Effector memory CD4-positive, alpha-beta T cell (primary cell): ENCODE measurements at places on chromosomes 4 and X.

- no peak for DNase-seq
These were observed 91.6 kb downstream of the ANXA10 start for GRCh38 chr4:168183717-168184571.

DNA sequence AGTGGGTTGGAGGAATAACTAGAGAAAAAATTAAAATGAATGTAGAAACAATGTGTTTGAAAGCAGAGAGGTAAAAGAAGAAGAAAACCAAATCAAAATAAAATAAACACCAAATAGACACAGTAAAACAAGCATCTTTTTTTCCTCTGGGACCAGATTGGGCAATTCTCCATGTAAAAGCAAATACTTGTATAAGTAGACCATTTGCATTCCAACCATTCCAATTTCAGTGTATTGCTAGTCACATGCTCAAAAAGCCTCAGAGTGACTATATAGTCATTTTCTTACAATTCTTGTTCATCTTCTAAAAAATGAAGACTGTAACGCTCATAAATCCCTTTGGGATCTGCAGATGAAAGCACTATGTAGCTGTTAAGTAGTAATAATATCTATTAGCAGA is 969.5 kb downstream of the PCDH18 start:
- no peak for DNase-seq

DNA sequence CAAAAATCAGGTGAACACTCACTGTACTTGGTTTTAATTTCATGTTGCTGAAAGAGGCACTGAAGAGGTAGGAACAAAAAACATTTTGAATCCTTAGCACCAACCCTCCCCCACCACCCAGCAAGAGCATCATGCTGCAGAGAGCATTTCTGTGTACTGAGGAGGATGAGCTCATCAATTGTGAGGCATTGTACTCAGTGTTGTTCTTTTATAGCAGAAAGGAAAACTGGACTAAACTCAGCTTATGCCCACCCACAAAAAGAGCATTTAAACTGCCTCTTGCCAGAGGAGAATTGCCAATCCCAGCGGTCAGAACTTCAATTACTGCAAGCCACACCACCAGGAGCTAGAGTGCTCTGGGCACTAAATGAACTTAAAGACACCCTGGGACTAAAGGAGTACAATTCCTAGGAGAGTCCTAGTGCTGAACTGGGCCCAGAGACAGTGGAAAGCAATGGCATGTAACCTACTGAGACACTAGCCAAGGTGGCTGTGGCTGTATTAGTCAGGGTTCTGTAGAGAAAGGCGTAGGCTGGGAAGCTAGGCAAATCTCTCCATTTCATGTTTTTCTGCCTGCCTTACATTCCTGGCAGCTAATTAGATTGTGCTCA is 280.7 kb upstream of the KLHL4 start:
- DNase-seq, result no peak

DNA sequence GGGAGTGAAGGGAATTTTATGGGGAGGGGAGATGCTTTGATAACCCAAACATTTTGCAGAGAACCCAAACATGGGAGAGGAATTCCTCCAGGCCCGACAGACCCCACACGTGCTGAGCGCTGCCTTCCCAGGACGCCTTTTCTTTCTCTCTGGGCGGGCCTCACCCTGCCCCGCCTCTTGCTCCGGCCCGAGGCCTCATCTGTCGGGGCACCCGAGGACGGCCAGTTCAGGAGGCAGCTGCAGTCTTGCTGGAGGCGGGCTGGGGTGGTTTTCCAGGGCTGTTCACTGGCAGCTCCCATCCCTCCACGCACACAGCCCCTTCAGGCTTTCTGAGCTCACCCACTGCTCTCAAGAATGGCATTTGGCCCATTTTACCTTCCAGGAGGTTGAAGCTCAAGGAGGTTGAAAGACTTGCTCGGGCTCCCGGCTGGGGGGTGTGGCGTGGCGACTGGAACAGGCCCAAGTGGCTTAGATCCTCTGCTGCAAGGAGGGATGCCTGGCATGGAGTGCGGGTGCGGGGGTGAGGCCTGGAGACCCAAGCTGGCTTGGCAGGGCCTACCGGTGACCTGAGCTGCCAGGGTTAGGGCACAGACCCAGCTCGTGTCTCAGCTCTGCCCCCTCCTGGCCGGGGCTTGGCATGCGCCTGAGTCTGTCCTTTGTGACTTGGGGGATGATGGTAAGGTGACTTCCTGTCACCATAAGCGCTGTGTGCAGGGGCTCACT is 99.2 kb downstream of the PSAPL1 start:
- DNase-seq, result no peak

- no peak for DNase-seq
These were observed 241.0 kb downstream of the SLC39A8 start for GRCh38 chr4:102104278-102104677.

DNA sequence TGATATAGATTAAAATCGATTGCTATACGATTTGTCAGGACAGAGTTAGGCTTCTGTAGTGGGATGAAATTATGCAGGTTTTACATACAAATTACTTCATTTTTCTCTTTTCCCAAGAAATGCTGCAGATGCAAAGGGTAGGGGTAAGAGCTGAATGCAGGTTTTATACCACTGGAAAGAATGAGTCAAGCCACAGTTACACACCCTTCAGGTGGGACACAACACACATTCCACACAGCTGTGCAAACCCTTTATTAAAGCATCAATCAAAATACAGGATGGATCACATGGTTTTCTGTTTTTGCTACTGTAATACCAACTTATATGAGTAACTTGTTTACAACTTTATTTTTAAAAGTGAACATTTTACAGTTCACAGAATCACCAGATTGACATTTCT is 39.8 kb downstream of the MFAP3L start:
- no peak for DNase-seq

GRCh38 chr4:128521648-128522111 is 234.1 kb upstream of the PGRMC2 start:
- no peak for DNase-seq

DNA sequence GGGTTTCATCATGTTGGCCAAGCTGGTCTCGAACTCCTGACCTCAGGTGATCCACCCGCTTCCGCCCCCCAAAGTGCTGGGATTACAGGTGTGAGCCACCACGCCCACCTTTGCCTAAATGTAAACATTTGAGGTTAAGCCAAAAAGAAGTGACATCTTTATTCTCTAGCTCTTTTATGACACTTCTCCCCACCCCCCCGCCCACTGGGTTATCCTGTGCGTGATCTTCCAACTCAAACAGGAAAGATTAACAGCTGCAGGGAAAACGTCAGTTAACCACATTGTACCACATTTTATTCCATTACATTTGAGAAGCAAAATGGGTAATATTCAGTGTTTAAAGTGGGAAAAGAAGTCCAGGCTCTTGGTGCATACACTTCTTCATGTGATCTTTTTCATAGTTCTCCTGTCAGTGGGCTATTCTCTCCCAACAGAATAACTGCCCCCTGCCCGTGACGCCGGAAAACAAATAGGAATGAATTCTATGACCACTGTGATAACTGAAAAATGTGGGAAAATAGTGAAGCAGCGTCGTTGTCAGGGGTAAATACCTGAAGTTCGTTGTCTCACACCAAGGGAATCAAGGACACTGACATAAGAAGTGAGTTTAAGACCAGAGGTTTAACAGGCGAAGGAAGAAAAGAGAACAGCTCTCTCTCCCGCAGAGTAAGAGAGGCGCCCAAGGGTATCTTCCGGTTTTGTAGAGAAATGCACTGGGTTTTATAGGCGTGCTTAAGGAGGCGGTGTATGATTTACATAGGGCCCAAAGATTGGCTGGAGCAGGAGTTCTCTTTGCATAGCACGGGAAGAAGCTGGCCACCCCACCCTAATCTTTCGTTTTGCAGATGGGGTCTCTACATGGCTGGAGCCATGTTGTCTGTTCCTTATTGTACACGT is 9.7 kb upstream of the SRD5A3 start:
- DNase-seq, result no peak

GRCh38 chr4:2837904-2838496 is 5.6 kb upstream of the ADD1 start:
- peak; percentile 61 for DNase-seq

DNA sequence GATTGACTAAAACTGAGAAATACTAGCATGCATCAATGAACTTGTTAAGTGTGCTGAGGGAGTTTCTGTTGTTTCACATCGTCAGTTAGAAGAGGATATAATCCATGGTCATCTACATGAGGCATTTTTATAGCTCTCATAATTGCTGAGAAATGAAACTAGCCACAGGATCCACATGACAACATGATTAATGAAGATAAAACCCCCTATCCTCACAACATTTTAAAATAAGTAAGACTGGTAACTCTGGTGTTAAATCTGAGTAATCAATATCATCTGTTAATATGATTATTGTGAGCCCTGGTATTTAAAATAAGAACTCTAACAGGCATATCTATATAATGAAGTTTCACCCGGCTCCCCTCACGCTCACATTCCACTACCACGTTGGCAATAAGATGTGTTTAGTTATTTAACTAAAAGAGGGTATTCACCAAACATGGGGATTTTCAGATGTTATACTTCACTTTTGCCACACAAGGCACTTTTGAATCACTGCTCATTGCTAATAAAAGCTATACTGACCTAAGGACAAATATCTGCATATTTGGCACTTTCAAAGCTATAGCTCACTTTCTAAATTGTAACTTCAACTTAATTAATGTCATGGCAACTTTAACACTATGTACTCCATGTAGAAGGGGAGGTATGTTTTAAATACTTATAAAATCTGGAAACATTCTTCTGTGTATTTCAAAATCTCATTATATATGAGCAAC is 6.7 kb downstream of the UNC5C start:
- DNase-seq, result no peak

- DNase-seq, result no peak
These were observed 81.4 kb downstream of the RBM47 start for GRCh38 chr4:40548256-40548655.

DNA sequence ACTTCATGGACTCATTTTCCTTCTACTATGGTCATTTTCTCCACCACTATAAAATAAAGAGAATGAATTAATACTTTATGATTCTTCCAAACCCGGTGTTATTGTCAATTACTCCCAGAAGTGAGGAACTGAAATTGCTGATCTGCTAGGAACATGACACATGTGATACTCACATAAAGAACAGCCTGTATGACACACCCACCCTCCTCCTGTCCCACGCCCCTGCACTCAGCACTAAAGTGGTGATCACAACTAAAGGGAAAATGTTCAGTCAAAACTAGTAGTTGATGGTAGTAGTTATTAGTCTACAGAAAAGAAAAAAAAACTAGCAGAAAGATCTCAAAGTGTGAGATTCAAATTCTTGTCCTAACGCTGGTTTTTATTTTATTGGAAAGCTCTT is 1508.3 kb downstream of the RAPGEF2 start:
- no peak for DNase-seq

GRCh38 chr4:122450847-122451246 is 5.7 kb downstream of the IL2 start:
- no peak for DNase-seq

GRCh38 chrX:71482228-71482958 is 50.5 kb upstream of the OGT start:
- no peak for DNase-seq

DNA sequence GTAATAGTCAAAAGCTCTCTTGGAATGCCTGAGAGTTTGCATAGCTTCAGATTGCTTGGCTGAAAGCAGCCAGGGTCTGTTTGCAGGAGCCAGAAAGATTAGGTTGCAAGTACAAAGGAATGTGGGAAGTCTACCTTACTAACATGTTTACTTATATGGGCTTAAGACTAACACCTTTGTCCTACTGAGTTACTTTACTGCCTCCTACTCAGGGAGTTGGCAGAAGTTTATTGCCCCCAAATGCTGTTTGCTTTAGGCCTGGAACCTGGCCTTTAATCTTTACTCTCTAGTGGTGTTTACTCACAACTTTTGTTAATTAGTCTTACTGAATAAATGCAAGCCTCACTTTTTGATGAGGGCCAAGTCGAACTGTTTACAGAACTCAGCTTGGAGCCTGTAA is 219.4 kb upstream of the ZC4H2 start:
- no peak for DNase-seq

DNA sequence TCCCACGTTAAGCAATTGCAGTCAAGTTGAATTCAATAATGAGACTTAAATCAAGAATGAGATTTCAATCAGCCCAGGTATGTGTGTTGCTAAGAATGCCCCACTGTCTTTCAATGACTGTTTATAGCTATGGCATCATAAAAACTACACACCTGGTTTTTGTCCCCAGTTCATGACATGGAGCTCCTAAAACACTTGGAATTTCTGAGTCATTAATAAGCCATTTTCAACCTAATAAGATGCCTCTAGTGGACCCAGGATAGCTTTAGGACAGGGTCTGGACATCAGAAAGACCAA is 72.7 kb upstream of the STS start:
- DNase-seq, result no peak

- no peak for DNase-seq
These were observed 80.9 kb downstream of the C4orf33 start for GRCh38 chr4:129176864-129177263.

- DNase-seq, result no peak
These were observed 250.4 kb upstream of the GIMD1 start for GRCh38 chr4:106618956-106619355.

DNA sequence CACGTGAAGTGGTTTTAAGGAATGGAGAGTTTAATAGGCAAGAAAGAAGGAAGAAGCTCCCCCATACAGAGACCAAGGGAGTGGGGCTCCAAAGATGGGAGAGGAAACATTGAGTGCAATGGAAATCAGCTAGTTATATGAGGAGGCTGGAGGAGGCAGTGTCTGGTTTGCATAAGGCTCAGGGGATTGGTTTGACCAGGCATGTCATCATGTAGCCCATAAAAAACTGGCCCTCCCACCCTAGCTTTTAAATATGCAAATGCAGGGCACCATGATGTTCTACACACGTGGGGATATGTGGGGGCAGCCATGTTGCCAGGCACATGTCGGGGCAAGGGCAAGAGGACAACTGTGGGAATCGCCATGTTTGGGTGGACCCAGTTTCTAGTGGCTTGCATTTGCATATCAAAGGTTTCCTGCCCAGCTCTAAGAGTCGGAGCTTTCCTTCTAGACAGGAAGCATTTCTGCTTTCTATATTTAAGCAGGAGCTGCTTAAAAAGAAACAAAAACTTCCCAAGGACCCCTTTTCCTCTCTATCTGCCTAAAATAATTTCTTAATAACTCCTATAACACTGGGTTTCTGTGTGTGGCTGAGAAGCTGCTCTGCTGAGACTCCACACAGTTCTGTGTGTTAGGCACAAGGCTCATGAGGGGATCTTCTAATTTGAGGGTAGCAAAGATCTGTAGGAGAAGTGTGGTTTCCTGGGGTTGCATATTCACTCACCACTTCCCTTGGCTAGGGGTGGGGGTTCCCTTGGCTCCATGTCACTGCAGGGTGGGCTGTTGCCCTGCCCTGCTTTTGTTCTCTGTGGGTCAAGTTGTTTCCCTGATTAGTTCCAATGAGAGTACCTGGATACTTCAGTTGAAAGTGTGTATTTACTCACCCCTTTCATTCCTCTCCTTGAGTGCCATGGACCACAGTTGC is 113.5 kb downstream of the VSIG4 start:
- DNase-seq, result peak; percentile 2

DNA sequence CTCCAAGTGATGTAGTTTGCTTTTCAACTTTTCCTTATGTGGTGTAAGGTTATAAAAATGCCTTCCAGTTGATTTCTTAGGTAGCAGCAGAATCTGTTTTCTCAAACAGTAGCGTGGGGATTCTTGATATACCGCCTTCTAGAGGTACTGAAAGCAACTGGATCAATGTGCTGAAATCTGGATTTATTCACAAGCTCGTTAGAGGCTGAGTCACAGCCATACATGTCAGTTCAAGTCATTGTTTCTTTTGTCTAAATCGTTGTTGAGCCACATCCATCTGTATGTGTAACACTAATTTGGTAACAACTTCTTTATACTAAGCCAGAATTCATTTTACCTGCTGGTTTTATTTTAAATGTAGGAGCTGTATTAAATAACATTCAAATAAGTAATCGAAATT is 200.0 kb upstream of the MAD2L1 start:
- no peak for DNase-seq

- no peak for DNase-seq
These were observed 111.3 kb upstream of the LNX1 start for GRCh38 chr4:53702334-53703266.
